ENCODE measurements at places on chromosomes 5 and 9.
A peak's percentile ranks its signal among the peaks of the same experiment; 100 is the strongest.

GRCh38 chr9:93298498-93299417 lies 114.8 kb downstream of the WNK2 start:
- DNase-seq: no peak

GRCh38 chr5:67552773-67553172 lies 356.2 kb upstream of the CD180 start:
- no peak for DNase-seq

DNA sequence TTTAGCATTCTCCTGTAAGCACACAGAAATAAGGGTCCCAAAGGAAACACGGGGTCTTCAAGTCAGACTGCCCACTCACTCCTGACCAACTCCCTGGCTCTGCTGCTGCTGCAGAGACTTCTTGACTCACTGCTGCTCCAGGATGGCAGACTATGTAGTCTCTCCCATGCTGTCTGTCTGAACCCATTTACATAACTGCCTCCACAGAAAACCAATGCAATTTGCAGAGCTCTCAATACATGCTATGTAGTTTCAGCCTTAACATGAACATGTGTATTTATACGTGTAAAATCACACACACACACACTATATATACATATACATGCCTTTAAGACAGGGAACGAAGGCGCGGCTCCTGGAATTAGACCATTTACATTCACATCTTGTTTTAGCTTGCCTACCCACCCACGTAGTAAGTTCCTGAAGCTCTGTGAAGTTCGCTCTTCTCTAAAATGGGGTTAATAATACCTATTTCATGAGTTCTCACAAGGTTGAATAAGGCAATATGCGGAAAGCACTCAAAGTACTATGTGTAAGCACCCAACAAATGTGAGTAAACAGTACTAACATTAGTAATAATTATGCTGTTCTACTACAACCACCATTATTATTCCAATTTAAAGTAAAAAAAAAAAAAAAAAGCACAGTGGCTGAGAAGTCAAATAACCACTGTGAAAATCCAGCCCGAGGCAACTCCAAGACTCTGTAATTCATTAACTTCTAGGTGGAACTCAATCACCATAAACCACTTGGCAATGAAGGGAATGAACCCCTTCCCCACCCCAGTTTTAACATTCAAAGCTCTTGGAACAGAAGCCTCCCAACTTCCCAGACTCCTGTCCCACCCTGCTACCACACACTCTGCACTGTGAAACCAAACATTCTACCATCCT lies 31.8 kb downstream of the PRELID2 start:
- DNase-seq: no peak

GRCh38 chr9:10525972-10526371 lies 86.8 kb downstream of the PTPRD start:
- no peak for DNase-seq

DNA sequence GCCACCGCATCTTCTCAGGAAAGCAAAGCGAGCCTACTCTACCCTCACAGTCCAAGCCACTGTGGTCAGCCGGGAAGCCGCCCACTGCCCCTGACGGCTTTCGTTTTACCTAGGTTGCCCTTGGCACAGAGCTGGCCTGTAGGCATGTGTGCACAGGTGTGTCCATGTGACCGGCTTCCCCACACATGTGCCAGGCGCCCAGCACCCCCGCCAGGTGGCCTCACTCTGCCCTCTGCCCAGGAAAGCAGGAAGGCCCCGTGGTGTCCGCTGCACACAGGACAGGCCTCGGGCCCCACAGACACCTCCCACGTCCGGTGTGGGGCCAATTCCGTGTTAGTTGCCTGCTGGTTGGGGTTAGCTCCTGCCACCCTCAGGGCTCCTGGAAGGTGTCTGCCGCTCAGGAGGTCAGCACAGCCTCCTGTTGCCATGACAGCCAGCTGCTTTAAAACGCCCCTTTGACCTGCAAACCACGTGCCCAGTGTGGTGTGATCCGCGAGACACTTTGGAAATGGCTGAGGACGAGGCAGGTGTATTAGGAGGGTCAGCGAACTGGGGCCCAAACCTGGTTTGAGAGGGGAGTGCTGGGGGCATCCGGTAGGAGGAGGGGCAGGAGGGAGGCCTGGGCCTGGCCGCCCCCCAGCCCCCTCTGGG lies 28.7 kb downstream of the TPPP start:
- DNase-seq: peak; percentile 43
